ENCODE measurements at places on chromosomes 11 and 22. TPM values are rescaled to one million over a fixed set of nuclear protein-coding genes. Genes with fewer than 3 reads are reported as not detected.

The MACROD1 gene
- 19.5 TPM for polyA plus RNA-seq

The C11orf16 gene
- 0.56 TPM for polyA plus RNA-seq

The CCDC87 gene
- polyA plus RNA-seq: 0.35 TPM

The B3GAT3 gene
- 20.8 TPM for polyA plus RNA-seq

The MMP8 gene
- not detected for polyA plus RNA-seq

The ZNF202 gene
- 18.1 TPM for polyA plus RNA-seq

The SCN3B gene
- 2.5 TPM for polyA plus RNA-seq

The MS4A3 gene
- 0.80 TPM for polyA plus RNA-seq

The CELF1 gene
- polyA plus RNA-seq: 108 TPM

The MRGPRE gene
- polyA plus RNA-seq: not detected

The TEX12 gene
- not detected for polyA plus RNA-seq

The MAP6 gene
- polyA plus RNA-seq: 8.4 TPM

The SCUBE2 gene
- 6.6 TPM for polyA plus RNA-seq

The IRAG1 gene
- polyA plus RNA-seq: 10.8 TPM

The MS4A4E gene
- polyA plus RNA-seq: 1.5 TPM

The KRTAP5-8 gene
- 1.1 TPM for polyA plus RNA-seq

The TRIM48 gene
- not detected for polyA plus RNA-seq

The ANGPTL5 gene
- not detected for polyA plus RNA-seq

The PACSIN3 gene
- 25.9 TPM for polyA plus RNA-seq

The RAB36 gene
- 20.9 TPM for polyA plus RNA-seq

The C22orf42 gene
- polyA plus RNA-seq: not detected

The MUC6 gene
- polyA plus RNA-seq: 31.8 TPM

The SYT12 gene
- 0.20 TPM for polyA plus RNA-seq

The LARGE2 gene
- polyA plus RNA-seq: 16.1 TPM

The JOSD1 gene
- 41.5 TPM for polyA plus RNA-seq

The CD3E gene
- 0.36 TPM for polyA plus RNA-seq

The FAM83F gene
- 1.4 TPM for polyA plus RNA-seq

The OLFML1 gene
- polyA plus RNA-seq: 30.7 TPM

The ALG8 gene
- 59.6 TPM for polyA plus RNA-seq

The LUZP2 gene
- polyA plus RNA-seq: 1.7 TPM

The LSP1 gene
- polyA plus RNA-seq: 7.9 TPM

The OSM gene
- polyA plus RNA-seq: 0.45 TPM

The ROM1 gene
- polyA plus RNA-seq: 3.5 TPM

The PTPMT1 gene
- polyA plus RNA-seq: 51.9 TPM

The KCNQ1 gene
- polyA plus RNA-seq: 9.2 TPM

The SLC1A2 gene
- polyA plus RNA-seq: 0.58 TPM

The KRTAP5-7 gene
- polyA plus RNA-seq: 0.32 TPM

The HEPHL1 gene
- polyA plus RNA-seq: 0.09 TPM

The GALNT18 gene
- polyA plus RNA-seq: 23.6 TPM

The HEPN1 gene
- polyA plus RNA-seq: 0.91 TPM

The SLC29A2 gene
- polyA plus RNA-seq: 24.8 TPM

The ADM2 gene
- polyA plus RNA-seq: 3.8 TPM

The OR4D5 gene
- polyA plus RNA-seq: not detected

The SRRD gene
- polyA plus RNA-seq: 38.0 TPM

The RIMBP3B gene
- not detected for polyA plus RNA-seq
